Stimulated activated CD4-positive, alpha-beta T cell treated with anti-CD3 and anti-CD28 coated beads, Interleukin-2, amount 100 ng/mL, for 4 hours (primary cell): ENCODE measurements at places on chromosomes 11 and 22.

DNA sequence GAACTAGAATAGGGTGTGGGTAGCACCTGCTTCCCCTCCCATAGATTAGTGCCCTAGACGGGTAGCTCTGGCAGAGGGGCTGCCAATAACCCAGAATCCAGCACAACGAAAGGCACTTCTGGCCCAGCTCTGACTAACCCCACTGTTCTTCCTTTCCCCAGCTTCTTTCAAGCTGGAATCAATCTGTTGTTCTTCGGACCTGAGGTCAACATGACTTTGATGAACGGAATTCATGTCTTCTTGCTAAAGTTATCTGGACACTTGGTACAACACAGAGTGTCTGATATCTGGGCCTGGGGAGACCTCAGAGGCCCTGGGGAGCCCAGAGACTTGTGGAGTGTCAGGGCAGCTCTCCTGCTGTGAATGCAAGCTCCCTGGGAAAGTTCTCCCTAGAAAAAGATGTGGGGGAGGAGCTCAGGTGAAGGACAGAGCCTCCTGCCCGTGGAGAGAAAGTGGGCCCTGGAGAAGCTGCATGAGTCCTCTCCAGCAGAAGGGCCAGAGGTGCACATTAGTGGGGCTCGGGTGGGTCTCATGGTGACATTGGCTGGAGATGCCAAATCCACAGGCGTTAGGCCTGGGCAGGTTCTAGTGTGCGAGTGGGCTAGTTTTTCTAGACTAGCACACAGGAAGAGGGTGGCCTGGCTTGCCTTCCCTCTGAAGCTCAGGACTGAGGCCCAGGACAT lies 6.3 kb downstream of the KCNJ11 start:
- no peak for DNase-seq

DNA sequence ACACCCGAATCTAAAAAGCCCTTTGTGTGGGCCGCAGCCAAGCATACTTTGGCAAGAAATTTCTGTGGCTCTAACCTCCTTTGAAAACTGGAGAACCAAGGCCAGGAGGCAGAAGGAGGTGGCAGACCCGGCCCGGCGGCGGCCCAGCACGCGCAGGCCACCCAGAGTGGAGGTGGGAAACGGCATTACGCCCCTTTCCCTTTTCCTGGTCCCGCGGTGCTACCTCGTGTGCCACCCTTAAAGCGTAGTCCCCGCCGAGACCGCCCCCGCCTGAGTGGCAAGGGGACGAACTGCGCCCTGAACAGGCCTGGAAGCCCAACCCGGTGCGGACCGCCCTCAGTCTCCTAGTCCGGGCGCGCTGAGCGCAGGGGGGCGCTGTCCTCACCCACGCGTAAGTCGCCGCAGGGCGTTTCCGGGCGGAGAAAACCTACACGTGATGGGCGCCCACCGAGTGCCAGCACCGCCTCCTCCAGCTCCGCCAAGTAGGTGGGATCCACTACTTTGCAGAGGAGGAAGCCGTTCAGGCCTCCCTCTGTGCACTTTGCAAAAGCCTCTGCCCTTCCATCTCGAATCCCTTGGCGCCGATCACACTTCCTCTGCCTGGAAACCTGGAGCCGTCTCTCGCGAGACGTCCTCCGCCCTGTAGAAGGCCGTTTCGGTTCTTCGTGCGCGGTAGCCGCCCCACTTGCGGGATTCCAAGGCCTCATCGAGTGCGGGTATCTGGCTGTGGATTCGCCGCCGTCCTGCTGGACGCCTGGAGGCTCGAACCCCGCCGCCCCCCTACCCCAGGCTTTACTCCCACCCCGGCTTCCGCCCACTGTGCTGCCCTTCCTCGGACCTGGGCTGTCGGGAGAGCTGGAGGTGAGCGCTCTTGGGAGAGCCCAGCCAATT lies at the start of gene ACCS:
Gene ACCS (plus strand): TSS at position 430 of the 891 bp plus-strand sequence. CDS start 1,358 bp downstream, outside the sequence.
- peak; percentile 75 for DNase-seq

DNA sequence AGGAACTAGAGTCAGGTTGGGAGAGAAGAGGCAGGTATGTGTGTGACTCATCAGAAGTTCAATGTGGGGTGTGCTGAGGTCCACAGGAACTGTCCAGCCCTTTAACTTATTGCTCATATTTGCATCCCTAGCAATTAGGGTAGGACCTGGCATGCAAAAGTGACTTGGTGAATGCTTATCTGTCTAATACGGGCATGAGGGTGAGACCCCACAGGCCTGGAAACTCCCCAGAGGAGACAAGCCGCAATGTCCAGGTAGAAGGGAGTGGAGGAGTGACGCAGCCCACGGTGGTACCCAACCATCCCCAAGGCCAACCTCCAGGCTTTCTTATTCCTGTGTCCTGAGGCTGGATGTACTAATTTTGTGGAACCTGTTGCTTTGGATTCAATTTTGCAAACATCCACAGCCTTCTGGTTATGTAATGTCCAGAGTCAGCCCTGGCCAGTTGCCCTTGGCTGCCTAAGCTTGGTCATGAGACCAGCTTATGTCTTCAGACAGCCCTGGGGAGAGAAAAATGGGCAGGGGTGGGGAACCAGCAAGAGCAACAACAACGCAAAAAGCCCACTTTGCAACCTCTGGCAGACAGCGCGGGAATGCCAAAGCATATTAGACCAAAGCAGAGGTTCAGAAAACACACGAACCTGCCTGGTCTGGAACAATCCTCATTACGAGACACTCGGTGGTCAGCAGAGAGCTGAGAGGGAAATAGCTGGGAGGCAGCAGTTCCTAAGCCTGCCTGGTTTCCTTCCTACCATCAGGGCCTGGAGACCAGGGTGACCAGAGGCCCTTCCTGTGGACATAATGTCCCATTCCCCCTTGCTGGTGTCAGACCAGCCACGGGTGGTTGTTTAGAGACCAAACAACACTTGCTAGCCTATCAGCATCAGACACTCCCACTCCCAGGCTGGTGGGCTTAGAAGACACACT lies 49.3 kb downstream of the TIMP3 start:
- DNase-seq, result no peak

DNA sequence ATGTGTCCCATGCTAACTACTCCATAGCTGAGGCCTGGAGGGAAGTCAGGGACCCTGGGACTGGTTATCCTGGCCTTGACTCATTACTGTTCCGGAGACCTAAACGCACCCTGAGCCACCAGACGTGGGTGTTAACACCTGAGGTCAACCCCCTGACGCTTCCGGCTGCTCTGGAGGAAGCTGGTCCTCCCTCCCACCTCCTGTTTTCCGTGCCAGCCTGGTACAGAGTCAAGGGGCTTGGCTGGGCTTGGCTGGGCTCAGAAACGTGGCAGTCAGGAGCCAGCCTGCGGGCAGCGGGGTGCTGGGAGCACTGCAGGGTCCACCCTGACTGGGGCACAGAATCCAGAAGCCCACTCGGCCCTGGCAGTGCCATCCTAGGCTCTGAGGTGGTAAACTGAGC lies 2.6 kb downstream of the TMPRSS4 start:
- DNase-seq, result no peak

DNA sequence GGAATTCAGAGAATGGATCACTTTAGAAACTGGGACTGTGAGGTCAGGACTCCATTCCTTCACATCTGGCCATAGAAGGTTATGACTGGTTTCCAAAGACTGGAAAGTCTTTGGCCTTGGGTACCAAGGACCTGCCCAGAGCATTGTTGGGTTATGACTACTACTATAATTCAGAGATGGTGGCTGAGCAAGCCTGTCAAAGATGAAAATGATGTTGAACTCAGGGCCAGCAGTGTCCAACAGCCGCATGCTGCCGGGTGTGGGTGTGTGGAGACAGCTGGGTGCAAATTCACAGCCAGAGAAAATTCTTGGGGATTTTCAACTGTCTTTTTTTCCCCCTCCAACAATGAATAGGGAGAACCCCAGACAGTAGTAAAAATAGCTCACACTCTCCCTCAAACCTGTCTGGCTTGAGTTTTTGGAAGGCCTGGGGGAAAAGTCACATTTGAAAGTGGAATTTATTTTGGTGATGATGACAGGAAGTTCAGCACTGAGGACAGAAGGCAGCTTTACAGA lies 166.8 kb upstream of the NCAM1 start:
- DNase-seq, result no peak

DNA sequence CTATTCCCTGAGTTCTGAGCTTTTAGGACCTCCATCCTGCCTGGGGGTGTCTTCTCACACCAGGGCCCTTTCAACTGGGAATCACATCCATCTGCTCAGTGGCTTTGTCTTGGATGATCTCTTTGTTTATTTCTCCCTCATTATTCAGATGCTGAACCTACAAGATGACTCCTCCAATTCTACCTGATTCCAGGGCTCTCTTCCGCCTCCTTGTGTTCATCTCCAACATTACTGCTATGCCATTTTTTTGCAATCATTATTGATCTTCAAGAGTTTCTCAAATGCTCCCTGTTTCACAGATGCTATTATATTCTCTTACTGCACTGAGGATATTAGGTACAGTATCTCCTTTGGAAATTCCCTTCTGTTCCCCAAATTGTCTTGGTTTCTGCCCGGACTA lies 307.7 kb downstream of the SHANK2 start:
- DNase-seq, result no peak

- DNase-seq, result no peak
These were observed 52.7 kb upstream of the MYEOV start for GRCh38 chr11:69241075-69241740.

- DNase-seq, result no peak
These were observed 11.1 kb upstream of the ST3GAL4 start for GRCh38 chr11:126344141-126345080.

- DNase-seq, result no peak
These were observed 55.1 kb downstream of the PACSIN2 start for GRCh38 chr22:42959576-42960509.

DNA sequence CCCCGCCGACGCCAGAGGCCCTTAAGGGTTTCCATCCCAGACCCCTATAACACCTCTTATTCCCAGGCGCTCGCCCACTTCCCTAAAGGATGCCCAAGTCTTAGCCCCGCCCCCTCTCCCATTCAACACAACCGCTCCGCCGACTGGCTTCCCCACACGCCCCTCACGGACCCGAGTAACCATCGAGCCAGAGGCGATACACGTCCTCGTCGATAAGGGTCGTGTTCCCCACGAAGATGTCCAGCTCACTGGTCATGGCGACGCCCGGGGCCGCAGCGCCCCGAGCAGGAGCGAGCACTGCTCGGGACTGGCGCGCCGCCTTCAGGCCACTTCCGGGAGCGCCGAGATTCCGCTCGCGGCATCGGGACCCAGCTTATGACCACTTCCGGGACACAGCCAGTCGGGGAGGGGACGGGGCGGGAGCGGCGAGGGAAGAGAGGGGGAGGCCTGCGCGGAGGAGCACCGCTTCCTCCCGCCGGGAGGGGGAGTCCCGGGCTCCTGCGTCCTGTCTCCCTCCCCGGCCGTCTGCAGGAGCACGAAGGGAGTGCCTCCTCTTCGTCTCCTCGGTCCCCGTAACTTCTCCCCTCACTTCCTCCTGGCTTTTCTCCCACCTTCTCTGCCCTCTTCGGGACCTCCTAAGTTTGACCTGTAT lies at the start of gene FIBP:
Gene FIBP (minus strand): TSS at position 309 of the 652 bp plus-strand sequence. CDS start 53 bp downstream, at position 256.
- peak; percentile 90 for DNase-seq

DNA sequence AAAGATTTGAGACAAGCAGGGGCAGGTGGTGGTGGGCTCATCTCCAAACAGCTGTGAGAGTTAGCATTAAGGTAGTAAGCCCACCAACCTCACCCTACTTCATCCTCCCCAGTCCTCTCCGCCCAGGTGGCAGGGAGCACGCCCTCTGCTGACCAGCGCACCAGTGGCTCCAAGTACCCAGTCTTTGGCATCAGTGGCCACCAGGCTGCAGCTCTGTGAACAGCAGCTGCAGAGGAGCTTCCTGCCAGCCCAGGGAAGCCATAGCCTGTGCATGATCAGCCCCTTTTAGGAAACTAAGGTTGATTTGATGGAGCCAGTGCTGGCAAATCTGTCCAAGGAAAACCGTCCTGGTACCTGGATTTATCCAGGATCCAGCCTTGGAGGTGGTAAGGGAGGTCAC lies 21.7 kb downstream of the CAVIN3 start:
- DNase-seq, result no peak

- DNase-seq, result no peak
These were observed 55.5 kb downstream of the MYO7A start for GRCh38 chr11:77183431-77183984.

DNA sequence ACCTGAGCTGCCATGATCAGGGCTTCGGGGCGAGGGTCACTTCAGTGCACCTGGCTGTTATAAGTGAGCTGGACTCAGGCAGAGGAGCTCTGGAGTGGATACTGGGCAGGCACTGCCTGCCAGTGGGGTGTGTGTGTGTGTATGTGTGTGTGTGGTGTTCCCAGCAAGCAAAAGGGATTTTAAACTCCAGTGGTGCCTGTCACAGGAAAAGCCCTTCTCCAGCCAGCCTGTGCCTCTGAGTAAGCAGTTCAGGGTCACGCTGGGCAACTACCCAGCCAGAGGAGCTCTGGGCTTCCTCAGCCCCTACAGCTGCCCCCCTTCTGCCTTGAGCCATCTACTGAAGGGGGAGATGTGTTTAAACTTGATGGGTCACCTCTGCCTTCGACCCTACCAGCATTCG lies 109.0 kb downstream of the OSBP2 start:
- no peak for DNase-seq

- no peak for DNase-seq
These were observed 128.1 kb upstream of the SPON1 start for GRCh38 chr11:13834463-13834862.

DNA sequence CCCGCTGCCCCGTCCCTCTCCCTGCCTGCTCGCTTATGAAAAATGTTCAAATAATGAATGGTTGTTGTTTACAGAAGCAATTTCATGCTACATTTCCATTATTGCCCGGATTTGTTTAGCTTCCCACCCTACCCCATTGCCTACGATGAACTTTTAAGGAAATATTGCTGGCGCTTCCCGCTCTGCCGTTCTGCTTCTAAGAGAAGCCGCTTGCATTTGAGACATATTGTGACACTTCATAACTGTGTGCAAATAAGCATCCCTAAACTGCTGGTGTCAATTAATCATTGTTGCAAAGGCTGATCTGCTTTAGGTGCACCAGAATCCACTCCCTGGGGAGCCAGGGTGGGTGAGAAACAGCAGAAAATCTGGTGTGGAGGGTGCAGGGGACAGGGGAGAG lies 52.3 kb upstream of the LMO1 start:
- DNase-seq, result no peak

DNA sequence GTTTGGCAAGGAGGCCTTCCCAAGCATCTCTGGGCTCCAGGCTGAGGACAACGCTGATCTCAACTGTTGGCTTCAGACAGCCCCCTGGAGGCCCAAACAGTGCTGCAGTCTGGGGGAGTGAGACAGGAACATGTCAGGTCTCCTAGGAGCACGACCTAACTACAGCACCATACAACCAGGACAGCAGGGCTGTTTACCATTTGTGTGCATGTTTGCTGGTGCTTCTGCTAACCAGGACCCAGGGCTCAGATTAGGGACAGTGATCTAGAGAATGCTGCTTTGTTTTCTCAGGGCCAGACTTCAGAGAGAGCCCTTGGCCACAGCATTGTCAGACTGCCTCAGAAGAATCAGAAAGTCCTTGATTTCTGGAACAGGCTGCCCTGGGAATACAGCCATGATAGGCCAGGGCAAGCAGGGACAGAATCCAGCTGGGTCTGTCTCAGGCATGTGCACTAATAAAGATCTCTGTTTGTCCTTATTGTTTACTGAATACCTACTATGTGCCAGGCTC lies 126.5 kb downstream of the VPREB1 start:
- no peak for DNase-seq
